SW 1271 (cell line): ENCODE measurements at places on chromosomes 3 and 15.

- no peak for DNase-seq
Observed at GRCh38 chr3:149203758-149204157, 17.9 kb downstream of the CP start.

- no peak for DNase-seq
Observed at GRCh38 chr3:25586167-25586505, 78.6 kb downstream of the TOP2B start.

DNA sequence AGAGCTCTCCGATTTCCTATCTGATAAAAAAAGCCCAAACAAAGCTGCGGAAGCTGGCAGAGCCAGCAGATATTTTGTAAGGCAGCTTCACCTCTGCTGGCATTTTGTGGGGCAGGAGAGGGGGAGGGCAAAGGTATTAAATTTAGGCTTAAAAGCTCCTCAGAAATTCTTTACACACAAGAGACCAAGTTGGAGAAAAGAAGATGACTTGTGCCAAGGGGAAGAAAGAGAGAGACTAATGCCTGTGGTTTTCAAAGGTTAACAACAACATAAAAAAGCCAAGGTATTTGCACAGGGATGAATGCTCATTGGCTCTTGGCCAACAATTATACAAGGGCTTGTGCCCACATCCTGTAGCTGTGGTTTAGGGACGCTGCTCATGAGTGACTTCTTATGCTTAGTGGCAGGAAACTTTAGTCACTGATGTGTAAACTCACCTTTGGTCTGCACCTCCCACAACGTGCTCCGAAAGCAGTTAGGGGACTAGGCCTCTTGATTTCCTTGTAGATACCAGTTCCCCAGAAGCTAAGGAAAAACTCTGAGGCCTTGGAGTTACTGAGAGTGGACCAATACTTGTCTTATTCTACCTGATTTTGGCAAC, 152.9 kb downstream of the TPRG1 start:
- DNase-seq, result peak; percentile 96

- no peak for DNase-seq
Observed at GRCh38 chr3:47079432-47079831, 84.5 kb downstream of the SETD2 start.

DNA sequence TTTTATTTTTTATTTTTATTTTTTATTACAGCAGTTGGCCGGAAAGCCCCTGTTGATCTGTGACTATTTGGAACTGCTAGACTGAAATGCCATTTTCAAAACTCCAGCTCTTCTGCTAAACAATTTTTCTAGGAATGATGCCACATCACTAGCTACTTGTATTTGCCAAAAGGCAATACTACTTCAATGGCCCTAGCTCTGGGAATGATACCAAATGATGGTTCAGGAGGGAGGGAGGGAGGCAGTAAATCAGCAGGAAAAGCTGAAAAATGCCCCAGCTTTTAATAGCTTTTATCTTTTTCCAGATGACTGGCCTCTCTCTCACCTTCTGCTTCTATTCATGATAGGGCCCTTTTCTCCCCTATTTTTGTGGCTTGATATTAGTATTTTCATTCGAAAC, 2.6 kb upstream of the CHL1 start:
- DNase-seq, result no peak

- DNase-seq, result no peak
Observed at GRCh38 chr15:81454024-81454423, 80.0 kb upstream of the TMC3 start.

DNA sequence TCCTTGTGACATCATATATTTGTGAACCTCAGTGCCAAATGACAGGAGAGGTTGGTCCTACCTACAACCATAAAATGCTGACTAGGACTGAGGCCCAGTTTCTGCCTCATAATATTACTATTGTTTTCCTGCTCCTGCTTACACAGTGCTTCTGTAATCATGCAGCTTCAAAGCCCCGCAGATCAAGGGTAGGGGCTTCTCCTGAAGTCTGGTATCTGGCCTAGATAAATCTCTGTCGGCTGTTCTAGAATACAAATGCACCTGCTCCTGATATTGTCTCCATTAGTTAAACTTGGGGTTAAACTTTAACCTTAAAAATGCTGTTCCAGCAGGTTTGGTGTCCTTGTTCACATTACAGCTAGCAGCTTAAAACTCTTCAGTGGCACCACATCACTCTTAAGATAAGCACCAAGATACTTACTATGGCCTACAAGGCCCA, 552.4 kb downstream of the TUSC7 start:
- DNase-seq, result no peak

DNA sequence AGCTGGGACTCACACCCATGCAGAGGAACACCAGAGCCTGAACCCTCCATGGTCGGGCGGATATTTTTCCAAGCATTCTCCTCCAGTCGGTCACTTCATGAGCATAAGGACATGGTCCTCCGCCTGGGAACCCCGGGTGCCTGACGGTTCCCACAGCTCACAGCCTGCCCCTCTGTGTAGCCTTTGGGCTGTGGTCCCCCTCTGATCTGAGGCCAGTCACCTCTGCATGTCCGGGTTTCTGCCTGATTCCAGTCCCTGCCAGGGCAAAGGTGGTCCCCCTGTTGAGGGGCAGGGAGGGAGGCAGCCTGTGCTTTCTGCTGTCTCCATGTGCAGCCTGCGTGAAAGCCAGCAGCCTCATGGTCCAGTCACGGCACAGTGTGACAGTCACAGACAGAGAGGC, 76.6 kb upstream of the KLF13 start:
- no peak for DNase-seq
